ENCODE measurements at places on chromosomes 7 and 10.

GRCh38 chr7:43590862-43591557 is 8.1 kb downstream of the STK17A start:
- no peak for DNase-seq

GRCh38 chr10:124629415-124629814 is 114.8 kb downstream of the FAM53B start:
- DNase-seq = no peak

DNA sequence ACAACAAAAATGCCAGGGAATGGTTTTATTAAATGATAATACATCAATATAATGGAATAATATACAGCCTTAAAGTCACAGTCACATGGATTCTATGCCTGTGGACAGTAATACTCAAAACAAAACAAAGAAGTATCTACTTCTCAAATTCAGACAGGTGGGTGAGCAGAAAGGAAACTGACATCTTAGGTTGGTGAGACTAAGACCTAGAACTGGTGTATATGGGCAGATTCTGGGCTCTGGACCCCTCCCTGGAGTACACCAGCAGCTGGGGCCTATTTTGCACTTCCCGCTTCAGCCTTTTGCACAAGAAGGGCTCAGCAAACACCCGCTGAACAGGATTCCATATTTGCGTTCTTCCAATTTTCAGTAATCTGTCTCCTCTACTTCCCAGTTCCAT is 5.4 kb upstream of the FIS1 start:
- DNase-seq = no peak

DNA sequence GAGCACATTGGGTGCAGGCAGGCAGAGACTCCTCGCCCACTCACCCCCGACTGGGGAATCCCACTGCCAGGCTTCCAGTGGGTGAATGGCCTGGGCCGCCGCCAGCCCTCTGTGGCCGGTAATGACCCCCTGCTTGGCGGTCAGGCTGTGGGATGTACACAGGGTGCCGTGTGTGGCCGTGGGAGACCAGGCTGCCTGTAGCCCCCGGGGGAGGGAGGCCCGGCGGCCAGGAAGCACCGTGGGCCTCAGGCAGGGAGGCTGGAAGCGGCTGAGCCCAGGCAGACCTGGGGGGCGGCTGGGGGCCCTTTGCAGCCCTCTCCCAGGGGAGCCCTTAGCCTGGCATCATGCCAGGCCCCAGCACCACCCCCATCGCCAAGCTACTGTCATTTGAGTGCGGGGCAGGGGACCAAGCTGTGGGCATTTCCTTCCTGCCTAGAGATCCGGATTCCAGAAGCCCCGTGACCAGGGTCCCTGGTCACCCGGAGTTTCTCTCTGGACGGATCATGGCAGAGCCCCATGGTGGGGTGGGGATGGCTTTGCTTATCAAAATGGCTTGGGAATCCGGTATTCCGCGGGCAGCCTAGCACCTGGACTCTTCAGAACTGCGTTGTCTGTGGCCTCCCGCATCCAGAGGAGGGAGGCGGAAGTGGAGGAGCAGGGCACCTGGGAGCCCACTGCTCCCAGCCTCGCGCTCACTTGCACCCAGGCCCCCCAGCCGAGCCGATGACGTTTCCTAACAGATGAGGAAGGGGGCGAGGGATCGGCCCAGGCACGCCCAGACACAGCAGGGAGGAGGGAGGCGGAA is 1.1 kb downstream of the TTYH3 start:
- DNase-seq = peak; percentile 79

- no peak for DNase-seq
Measured at GRCh38 chr7:8131694-8132605, 130.0 kb downstream of the ICA1 start.

GRCh38 chr7:135755351-135755753 is 6.7 kb upstream of the FAM180A start:
- no peak for DNase-seq
